Stimulated activated CD4-positive, alpha-beta T cell treated with anti-CD3 and anti-CD28 coated beads, Interleukin-1b, Interleukin-23, amount 100 ng/mL, for 4 hours (primary cell): ENCODE measurements at places on chromosomes 3 and 15.

- no peak for DNase-seq
Observed at GRCh38 chr15:90809536-90809935, 58.9 kb upstream of the FURIN start.

DNA sequence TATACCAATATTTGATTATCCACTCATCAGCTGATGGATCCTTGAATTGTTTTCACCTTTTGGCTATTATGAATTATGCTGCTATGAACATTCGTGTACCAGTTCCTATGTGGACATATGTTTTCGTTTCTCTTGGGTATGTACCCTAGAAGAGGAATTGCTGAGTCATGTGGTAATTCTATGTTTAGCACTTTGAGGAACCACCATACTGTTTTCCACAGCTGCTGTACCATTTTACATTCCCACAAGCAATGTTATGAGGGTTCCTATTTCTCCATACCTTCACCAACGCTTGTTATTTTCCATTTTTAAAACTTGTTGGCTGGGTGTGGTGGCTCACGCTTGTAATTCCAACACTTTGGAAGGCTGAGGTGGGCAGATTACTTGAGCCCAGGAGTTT lies 62.9 kb downstream of the RPLP1 start:
- no peak for DNase-seq

DNA sequence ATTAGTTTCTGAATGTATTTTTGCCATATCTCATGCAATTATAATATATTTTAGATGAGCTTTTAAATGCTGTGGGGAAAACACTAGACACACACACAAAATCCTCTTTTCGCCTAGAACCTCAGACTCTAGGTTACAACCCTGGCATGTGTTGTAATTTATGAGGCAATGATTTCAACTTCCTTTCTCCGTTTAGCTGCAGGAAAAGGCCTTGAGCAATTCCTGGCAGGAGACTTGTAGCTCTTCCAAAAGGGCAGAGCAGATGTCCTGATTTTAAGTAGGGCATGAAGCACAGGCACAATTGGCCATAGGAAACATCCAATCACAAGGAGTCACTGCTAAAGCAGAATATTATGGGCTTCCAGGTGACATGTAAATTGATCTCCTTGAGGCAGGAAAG lies 82.0 kb downstream of the GPR156 start:
- no peak for DNase-seq

- DNase-seq, result peak; percentile 65
Observed at GRCh38 chr15:59528961-59529402, 82.6 kb upstream of the GCNT3 start.

DNA sequence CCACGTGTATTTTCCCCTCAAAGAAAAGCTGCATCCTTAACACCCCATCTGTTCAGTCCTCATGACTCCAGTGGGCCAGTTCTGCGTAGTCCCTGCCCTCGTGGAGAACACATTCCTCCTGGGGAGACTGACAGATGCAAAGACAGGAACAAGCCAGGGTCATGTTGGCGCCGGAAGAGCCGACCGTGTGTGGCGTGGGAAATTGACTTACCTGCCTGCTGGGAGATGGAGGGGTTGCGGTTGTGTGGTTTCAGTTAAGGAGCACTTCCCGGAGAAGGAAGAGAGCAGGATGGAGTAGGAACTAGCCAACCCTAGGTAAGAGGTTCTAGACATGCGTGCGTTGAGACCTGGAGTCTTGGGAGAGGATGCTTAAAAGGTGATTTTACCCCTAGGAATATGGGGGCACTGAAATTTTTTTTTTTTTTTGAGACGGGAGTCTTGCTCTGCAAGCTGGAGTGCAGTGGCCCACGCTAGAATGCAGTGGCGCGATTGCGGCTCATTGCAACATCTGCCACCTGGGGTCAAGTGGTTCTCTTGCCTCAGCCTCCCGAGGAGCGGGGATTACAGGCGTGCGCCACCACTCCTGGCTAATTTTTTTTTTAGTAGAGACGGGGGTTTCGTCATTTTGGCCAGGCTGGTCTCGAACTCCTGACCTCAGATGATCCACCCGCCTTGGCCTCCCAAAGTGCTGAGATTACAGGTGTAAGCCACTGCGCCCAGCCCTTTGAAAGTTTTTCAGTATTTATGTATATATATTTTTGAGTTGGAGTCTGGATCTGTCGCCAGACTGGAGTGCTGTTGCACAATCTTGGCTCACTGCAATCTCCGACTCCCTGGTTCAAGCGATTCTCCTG lies 1.4 kb downstream of the VHL start:
- DNase-seq, result no peak

DNA sequence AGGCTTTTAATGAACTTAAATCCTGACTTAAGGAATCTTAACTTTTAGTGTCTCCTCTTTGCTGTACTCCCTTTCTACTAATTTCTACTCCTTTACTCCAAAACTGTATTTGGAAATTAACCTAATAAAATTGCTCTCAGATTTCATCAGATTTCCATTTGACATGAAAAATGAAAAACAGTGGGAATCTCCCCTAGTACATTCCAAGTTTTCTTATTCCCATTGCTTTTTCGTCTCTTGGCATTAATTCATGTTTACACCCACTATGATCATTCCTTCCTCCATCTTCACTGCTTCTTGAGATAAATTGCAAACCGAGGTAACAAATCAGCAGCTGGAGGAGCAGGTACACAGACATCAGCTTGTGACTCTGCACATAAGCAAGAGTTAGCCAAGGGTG lies 208.7 kb downstream of the VGLL3 start:
- DNase-seq, result no peak

- no peak for DNase-seq
Observed at GRCh38 chr3:143165211-143165610, 45.6 kb downstream of the CHST2 start.

DNA sequence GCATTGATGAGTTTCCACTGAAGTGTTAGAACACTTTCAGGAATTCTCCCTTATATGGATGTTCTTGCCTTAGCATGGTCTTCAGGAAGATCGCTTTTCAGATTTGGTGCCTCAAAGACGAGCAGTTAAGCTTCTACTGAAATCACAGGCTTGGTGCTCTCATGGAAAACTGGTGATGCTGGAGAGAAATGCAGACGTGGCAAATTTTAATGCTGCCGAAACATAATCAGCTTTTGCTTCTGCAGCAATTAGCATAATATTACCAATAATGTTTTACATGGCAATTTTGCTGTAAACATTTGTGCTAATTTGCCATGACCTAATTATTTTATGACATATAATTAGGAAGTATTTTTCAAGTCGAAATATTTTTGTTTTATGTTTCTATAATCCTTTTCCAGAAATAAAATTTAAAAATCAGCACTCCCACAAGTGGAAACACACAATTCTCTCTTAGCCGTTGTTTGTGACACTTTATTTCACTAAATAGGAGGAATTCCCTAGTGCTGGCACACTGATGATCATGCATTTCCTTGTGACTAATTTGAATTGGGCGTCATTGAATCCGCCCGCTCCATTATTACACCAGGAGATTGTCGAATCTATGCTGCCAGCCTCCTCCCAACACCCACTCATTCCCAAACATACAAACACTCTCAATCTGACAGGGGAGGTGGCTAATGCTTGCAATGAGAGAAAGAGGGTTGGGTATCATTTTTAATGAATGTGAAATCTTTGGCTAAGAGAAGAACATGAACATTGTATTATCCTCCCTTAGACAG lies 506.8 kb upstream of the PPP2R3A start:
- DNase-seq, result no peak

DNA sequence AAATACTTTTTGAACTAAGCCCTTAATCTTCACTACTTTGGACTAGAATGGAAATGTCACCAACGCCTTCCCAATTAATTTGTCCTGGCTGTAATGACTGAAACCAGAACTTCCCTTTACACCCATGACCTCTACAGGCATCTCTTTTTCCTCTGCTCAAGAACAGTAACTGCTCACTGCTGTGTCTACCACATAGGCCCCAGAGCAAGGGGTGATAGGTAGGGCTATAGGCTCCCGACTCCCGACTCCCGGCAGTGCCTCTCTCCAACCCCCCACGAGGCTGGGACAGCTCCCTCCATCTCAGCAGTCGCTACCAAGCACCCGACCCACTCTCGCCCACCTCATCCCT lies 384 bp upstream of the LEKR1 start:
- no peak for DNase-seq

DNA sequence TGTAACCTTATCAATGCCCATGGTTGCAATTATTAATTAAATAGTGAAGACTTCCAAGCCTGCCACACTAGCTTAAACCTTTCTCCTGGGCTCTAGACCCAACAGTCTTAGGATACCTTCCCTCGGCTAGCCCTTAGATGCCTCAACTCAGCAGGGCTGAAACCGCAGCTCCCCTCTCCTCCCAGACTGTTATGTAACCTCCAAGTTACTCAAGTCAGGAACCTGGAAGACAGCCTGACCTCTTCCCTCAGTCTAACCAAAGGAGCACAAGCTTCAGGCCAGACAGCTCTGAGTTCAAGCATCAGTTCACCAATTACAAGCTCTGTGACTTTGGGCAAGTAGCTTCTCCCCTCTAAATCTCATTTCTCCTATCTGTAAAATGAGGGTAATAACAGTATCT lies 70.5 kb upstream of the HACD2 start:
- DNase-seq, result no peak

GRCh38 chr3:46662771-46663551 lies 30.5 kb downstream of the ALS2CL start:
- DNase-seq, result no peak

DNA sequence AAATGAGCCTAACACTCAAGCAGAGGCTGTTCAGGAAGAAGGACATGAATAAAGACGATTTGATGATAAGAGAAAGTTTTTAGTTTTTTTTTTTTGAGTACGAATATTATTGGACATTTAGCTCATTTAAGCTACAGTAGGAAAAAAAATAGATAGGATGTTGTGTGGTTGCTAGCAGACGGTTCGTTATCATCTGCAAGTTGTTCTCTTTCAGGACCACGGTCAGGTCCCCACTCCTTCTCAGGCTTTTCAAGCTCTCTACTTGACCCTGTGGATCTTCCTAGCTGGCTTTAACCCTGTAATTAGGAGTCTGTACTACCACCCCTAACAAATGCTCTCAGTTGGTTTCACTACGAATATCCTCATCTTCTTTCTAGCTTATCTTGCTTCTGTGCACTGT lies 1.1 kb downstream of the KCNH8 start:
- no peak for DNase-seq

- DNase-seq, result no peak
Observed at GRCh38 chr3:112405845-112406244, 72.9 kb downstream of the CD200 start.

- no peak for DNase-seq
Observed at GRCh38 chr15:34239151-34239808, 14.5 kb downstream of the EMC4 start.

DNA sequence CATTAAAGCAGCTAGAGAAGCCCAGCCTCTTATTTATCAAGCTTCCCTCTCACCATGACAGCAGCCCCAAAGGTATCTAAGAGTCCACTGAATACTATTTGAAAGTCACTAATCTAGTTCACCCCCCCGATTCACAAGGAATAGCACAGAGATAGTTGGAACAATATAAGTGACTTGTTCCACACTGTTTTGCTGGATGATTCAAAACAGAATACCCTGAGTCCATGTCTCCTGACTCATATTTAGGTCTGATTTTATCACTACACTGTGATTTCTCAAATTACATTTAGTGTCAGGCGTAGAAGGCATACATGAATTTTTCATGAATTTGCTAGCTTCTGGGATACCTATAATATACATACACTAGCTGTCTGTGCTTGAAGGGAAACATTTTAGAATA lies 18.7 kb upstream of the EOGT start:
- DNase-seq, result no peak

DNA sequence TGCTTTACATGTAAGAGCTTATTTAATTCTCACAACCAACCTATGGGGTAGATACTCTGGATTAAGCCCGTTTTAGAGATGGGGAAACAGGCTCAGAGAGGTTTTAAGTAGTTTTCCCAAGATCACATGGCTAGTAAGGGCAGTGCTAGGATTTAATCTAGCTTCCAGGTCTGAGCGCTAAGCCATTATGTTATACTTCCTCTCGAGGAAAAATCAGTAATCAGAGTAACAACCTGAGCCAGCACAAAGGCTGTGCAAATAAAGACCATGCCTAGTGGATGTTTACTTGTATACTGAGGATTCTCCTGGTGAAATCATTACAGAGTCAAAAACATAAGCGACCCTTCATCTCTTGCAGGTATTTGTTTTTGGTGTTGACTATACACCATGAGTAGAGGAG lies 9.0 kb downstream of the FSTL1 start:
- DNase-seq, result no peak

GRCh38 chr3:128067489-128067888 lies 15.3 kb downstream of the SEC61A1 start:
- no peak for DNase-seq

GRCh38 chr15:32766101-32766500 lies 48.3 kb downstream of the GREM1 start:
- DNase-seq, result no peak

DNA sequence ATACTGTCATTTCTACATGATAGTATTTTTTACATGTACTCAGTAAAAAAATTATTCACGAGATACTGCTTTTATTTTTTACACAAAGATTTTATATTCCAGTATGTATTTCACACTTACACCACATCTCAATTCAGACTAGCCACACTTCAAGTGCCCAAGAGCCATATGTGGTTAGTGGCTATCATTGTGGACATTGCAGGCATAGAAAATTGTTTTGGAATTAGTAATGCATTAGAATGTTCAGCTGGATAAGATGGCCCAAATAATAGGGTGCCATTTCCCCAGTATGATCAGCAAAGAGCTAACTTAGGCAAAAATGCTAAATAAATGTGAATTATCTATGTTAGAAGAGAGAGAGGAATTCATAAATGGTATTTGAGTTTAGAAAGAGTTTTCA lies 203.8 kb upstream of the MCTP2 start:
- DNase-seq, result no peak

DNA sequence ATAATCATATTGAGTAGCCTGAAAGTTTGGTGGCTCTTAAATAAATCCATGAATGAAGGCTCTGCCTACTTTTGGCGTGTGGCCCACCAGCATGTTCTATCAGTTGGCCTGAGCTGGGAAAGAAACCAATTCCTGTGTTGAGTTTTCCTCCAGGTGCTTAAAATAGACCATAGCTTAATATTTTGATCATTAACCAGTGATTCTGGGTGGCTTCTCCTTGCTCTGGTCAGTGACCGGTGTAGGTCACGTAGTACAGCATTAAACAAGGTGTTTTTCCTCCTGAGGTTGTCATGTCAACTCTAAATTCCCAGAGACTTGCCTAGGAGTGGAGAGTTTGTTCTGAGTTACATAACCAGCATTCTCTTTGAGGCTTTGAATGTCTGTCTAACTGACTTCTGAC lies 1.3 kb downstream of the HHLA2 start:
- DNase-seq, result no peak

- no peak for DNase-seq
Observed at GRCh38 chr3:76065964-76066363, 280.6 kb upstream of the ZNF717 start.

GRCh38 chr3:59981377-59981776 lies 931.6 kb upstream of the CFAP20DC start:
- DNase-seq, result no peak

DNA sequence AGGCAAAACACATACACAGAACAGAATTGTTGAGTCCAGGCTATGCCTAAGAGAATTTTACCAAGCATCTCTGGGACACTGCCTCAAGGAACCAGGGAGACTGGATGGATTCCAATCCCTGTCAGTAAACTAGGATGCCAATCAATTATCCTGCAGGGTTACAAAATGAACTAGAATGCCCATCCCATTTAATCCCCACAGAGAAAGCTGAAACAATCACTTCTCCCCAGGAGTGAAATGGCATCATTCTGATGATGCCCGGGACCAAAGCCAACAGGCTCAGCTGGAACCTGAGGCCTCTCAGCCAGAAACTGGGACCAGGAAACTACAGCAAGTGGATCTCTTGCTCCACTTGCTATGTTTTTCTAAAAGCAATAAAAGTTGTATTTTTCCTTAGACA lies 130.0 kb upstream of the TJP1 start:
- DNase-seq, result no peak
